Hematopoietic multipotent progenitor cell (in vitro differentiated cells): ENCODE measurements at places on chromosomes 5 and 9.

DNA sequence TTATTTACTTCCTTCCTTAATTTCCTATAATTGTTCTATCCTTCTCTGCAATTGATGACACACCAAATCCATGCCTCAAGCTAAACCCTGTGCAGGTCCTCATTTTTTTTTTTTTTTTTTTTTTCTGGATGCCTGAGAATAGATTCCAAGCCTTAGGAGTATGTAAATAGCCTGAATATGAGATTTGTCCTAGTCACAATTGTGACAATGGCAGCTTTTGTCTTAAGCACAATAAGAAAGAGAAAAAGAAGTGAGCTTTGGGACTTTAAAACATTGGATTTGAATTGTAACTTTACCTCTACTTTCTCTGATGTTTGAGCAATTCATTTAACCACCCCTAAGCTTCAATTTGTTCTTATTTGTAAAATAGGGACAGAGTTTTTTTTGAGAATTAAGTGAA is 280.5 kb downstream of the TUSC1 start:
- DNase-seq = no peak

DNA sequence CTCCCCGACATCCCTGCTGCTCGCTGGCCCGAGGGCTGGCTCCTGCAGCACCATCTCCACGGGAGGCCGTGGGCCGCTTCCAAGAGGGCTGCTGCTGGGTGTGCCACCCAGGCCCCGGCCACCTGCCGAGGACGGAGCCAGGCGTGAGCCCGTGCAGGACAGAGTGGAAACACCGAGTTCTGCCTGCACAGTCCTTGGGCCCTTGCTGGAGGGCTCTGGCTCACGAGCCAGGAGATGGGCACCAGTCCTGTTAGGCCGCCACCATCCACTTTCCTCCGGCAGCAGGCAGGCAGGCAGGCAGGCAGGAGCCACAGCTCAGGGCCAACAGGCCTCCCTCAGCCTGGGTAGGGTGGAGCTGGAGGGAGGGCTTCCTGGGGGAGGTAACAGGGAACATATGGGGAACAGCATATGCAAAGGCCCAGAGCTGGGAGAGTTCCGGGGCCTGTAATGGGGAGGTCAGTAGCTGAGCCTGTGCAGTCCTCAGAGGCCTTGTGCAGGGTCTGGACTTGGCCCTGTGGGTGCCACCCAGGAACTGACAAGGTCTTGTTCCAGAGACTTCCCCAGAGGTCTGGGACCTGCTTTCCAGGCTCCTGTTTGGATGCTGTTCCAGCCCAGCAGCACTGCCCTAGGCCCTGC is 31.9 kb downstream of the RXRA start:
- no peak for DNase-seq

DNA sequence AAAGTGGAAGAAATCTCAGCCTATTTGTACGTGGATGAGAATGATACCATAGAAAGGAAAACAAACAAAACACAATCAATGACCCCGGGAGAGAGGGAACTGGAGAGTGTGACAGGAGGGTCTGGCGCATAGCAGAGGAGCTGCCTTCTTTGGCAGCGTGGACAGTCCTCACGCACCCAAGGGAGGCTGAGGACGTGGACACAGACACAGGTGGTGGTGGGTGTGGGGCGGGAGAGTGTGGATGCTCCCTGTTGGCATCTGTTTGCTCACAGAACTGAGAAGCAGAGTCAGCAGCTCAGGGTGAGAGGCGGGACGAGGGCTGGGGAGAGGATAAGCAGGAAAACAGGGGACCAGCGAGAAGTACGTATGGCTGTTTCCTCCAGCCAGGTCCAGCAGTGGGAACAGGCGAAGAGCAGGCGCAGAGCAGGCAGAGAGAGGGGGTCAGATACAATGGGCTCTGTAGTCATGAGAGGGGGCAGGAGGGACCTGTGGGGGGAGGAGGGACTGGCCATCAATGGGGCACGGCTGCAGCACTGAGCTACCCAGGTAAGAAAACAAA is 10.0 kb downstream of the CMBL start:
- no peak for DNase-seq

DNA sequence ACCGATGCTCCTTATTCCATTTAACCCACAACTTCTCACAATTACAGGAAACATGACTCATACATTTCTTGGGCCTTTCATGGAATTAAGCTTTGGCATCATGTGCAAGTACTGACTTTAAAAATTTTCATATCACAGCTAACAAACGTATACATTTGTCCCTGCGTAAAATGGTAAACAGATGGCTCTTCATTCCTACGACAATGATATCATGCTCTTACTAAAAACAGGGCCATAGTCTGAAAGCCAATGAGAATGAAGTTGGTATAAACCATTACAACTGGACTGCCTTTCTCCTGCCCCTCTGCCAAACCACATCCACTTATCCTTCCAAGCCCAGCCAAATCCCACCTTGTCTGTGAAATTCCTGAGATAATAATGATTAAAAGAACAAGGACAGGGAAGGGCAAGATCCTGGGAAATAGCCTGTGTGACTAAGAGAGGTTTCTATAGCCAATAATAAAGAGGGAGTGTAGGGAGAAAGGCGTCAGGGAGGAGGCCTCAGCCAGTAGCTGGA is 44.9 kb upstream of the ZNF366 start:
- DNase-seq = no peak

DNA sequence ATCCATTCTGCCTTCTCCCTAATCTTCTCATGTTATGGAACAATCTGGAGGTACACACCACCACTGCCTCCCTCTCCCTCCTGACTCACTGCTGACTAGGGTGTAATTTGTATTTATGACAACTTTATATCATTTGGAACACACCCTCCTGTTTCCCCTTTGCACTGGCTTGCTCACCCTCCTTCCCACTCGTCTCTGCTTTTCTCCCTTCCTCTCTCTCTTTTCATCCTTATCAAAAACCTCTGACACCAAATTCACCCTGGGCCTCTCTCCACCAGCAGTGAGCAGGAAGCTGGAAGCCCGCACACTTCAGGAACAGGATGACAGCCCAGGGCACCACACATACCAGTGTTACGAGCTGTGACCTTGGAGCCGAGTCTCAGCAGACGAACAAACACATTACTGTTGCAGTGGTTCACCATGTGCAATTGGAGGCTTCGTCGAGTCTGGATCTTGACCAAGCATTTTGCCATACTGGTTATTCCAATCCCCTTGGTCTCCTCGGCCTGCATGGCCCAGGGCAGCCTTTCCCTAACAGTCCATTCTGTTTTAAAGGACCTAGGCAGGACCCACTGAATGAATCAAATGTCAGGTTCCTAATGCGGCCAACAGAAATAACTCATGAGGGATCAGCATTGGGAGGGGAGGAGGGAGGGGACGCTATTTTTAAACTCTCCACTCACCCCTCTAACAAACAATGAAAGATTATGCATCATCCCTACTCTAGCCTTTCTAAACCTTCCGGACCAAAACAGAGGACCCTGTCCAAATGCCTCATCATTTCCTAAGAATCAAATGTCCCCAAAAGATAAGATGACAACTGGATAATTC is 203.9 kb upstream of the RASEF start:
- DNase-seq = no peak

DNA sequence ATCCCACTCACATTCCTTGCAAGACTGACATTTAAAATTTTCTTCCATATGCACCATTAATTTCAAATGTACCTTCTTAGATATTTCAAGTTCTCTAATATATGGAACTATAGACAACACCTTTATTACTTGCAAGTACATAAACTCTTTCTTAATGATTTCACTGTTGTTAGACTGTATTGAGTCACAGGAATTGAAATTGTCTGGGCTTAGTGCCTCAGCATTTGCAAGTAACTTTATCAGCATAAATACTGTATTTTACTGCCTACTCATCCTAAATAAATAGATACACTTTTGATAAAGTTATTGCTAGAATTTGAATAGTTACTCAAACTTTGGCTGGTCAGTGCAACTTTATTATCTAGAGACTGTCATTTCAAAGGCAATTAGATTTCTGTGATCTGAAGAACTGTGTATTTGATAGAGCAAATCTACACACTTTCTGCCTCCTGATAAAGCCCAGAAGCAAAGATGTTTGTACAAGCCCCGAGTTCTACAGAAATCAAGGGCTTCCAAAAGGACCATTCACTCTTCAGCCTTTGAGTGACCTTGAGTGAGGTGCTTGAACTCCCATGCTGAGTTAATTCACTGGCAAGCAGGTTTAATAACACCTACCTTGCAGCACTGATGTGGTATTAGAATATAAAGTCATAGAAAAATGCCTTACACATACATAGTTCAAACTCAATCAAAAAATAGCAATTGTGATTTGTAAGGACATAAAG is 91.6 kb downstream of the COX7C start:
- DNase-seq = no peak

DNA sequence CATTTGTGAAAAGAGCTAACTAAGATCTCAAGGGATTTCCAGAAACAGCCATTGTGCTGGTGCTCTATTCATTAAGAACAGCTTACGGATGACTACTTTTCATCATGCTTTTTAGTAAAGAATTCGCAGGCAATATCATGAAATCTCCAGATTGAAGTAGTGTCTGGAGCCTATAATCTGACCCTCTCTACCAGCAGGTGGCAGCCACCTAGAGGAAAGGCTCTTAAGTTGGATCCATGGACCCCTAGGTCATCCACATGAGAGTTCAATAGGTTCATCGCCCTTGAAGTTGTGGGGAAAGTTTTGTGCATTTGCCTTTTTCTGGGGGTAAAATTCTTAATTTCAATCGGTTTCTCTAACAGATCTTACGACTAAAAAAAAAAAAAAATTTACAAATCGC is 82.3 kb downstream of the SLC1A3 start:
- DNase-seq = no peak
